ENCODE measurements at places on chromosomes 16 and 17. TPM values are rescaled to one million over a fixed set of nuclear protein-coding genes. Genes with fewer than 3 reads are reported as not detected.

CA10 gene
- 39.5 TPM for total RNA-seq

GCGR gene
- total RNA-seq, result not detected

EARS2 gene
- total RNA-seq, result 33.0 TPM

CLEC10A gene
- total RNA-seq, result not detected

NXPH3 gene
- total RNA-seq, result 7.7 TPM

SLC9A5 gene
- total RNA-seq, result 0.41 TPM

NCBP3 gene
- 20.8 TPM for total RNA-seq

SLX1A gene
- total RNA-seq, result 12.2 TPM

SULT1A4 gene
- total RNA-seq, result 3.3 TPM

RAD51D gene
- 9.8 TPM for total RNA-seq

FN3K gene
- total RNA-seq, result 9.8 TPM

USP32 gene
- total RNA-seq, result 91.7 TPM

SARM1 gene
- 18.3 TPM for total RNA-seq

RNF40 gene
- total RNA-seq, result 90.1 TPM

FOXL1 gene
- 0.82 TPM for total RNA-seq

CES5A gene
- total RNA-seq, result 0.41 TPM

CSH1 gene
- not detected for total RNA-seq

SKAP1 gene
- total RNA-seq, result 0.41 TPM

PRR35 gene
- total RNA-seq, result not detected

KRT20 gene
- not detected for total RNA-seq

TNK1 gene
- total RNA-seq, result 0.82 TPM

SYT17 gene
- total RNA-seq, result 8.2 TPM

VASN gene
- 1.6 TPM for total RNA-seq

ACSM5 gene
- under 0.01 TPM for total RNA-seq

CCL5 gene
- total RNA-seq, result not detected

HBQ1 gene
- total RNA-seq, result 6.9 TPM

PRDM7 gene
- total RNA-seq, result not detected

SLC6A2 gene
- total RNA-seq, result under 0.01 TPM

STAC2 gene
- under 0.01 TPM for total RNA-seq

AIPL1 gene
- not detected for total RNA-seq

EME1 gene
- 1.2 TPM for total RNA-seq

CHTF8 gene
- 26.5 TPM for total RNA-seq

DUSP3 gene
- 33.0 TPM for total RNA-seq

CEMP1 gene
- total RNA-seq, result 0.41 TPM

CPHXL2 gene
- total RNA-seq, result not detected

OTOP3 gene
- not detected for total RNA-seq

TBC1D3C gene
- total RNA-seq, result not detected

HOXB7 gene
- total RNA-seq, result not detected

BEAN1 gene
- 4.5 TPM for total RNA-seq

SLFN5 gene
- 3.3 TPM for total RNA-seq

GPRC5B gene
- 35.1 TPM for total RNA-seq

UTS2R gene
- not detected for total RNA-seq

CDRT15 gene
- not detected for total RNA-seq

TSNAXIP1 gene
- total RNA-seq, result 4.5 TPM

TEX19 gene
- total RNA-seq, result not detected

SYNGR2 gene
- total RNA-seq, result 6.1 TPM

C17orf58 gene
- 38.3 TPM for total RNA-seq

MYH4 gene
- total RNA-seq, result under 0.01 TPM

ADGRG3 gene
- not detected for total RNA-seq

Data from frontal cortex (tissue), 4 donors.